NCI-H1436 treated with DMSO at 0.1 percent for 48 hours (cell line): ENCODE measurements at places on chromosomes 3 and 15.

GRCh38 chr3:105174017-105174615, 192.6 kb upstream of the ALCAM start:
- DNase-seq = no peak

DNA sequence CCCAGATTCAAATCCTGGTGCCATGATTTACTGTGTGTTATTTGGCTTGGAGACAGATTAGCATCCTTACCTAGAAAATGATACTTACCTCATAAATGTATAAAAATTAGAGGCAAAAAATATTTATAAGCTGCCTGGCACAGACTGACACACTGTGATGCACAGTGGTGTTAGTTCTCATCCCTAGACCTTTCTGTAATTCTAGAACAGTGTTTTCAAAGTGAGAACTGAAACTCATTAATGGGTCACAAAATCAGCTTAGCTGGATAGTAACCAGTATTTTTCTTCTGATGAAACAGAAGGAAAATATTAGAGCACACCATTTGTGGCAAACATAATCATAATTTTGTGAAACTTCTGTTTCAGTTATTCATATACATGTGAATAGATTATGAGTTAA, 17.9 kb upstream of the MTHFS start:
- no peak for DNase-seq

GRCh38 chr3:44104668-44105321, 136.9 kb upstream of the TOPAZ1 start:
- DNase-seq = no peak

DNA sequence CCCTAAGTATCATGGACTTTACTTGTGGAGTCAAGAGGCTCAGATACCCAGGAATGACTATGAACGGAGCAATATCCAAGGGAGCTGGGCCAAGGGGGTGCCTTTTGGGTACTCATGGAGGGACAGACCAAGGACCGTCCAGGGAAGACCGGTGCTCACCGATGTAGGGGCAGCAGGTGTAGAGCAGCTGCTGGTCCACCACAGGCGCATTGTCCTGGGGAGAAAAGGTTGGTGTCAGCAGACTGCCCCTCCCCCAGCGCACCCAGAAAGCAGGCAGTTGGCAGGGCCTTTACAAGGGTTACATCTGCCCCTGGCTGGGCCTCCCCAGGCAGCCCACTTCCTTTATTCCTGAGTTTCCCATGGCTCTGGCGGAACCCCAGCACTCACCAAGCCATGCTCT, 7.5 kb downstream of the CDAN1 start:
- DNase-seq = no peak

DNA sequence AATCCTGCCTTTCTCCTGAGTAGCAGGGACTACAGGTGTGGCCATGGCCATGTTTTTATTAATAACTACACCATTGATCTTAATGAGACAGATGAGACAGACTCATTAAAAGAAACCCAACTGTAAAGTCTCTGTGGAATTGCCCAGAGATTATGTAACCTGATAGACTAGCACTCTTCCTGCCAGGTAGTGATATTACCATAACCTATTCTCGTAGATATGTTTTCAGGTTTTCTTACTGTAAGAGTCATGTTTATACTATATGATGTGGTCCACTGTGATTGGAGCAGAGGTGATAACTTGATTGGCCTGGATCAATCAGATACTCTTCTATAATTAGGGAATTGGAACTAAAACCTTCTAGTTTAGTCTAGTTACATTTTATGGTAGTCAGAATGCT, 93.7 kb downstream of the NFKBIZ start:
- no peak for DNase-seq

DNA sequence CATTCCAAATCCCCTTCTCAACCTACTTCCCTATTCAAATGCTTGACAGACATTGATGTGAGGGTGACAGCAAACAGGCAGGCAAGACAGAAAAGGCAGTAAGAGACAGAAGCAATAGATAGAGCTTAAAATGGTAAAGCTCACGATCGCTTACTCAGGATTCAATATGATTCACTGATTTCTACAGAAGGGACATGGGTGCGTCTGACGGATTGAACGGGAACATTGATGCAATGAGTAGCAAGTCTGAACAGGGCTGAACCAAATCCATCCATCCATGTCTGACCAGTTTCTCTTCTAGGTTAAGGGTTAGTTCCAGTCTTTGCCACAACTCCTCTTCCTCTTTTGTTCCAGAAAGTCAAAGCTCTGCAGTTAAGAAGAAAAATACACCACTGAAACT, 35.1 kb downstream of the P2RY1 start:
- DNase-seq = no peak

- DNase-seq = no peak
These were observed 15.4 kb upstream of the GMNC start for GRCh38 chr3:190877925-190878324.

DNA sequence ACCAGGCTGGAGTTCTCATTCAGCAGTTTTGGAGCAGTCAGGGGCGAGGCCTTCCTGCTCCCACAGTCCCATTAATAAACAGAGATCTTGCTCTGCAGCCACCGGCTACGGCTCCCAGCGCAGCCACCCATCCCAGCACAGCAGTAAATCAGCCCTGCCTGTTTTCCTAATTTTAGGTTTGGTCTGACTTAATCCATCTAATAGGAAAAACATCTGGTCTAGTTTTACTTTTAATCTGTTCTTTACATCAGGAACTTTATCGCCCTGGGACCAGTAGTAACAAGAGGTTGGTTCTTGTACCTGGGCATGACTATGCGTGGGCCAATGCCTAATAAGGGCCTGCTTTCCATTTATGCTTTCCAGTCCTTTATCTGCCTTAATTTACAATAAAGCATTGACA, 264.0 kb upstream of the DPH6 start:
- no peak for DNase-seq

DNA sequence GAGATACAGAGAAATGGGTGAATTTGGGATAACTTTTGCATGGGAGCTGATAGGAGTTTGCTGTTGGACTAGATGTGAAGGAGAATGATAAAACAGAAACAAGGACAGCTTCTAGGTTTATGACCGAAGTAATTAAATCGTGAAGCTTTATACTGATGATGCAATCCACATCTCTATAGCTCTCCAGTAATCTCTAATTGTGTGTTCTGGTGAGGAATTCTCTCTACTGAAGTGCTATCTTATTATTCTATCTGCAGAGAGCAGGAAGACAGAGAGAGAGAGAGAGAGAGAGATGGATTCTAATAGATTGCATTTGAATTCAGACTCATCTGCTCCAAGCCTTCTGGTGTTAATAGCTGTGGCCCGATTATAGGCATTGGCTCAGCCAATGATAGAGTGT, 113.5 kb upstream of the FRMD4B start:
- no peak for DNase-seq

GRCh38 chr15:68616397-68616796, 37.6 kb downstream of the CORO2B start:
- DNase-seq = no peak

DNA sequence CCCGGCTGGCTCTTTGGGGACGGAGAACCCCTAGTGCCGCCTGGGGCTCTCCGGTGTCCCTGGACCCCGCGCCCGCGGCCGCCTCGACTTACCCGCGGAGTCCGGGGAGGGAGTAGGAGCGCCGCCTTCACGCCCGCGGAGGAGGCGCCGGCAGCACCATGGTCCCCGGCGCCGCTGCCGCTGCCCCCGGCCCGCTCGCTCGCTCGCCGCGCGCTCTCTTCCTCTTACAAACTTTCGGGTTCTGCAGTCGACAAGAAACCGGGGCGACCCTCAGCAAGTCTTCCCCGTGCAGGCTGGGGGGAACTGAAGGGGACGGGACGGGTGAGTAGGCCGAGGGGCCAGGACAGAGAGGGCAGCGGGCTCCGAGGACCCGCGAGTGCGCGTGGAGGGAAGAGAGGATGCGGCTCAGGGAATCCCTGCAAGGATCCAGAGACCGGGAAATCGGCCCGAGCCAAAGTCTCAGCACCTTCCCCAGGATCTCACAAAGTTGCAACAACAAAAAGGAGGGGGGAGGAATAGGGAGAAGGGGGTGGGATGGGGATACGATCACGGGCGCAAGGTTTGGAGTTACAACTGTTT, 2.0 kb downstream of the FOXP1 start:
- DNase-seq = no peak

- DNase-seq = no peak
These were observed 14.7 kb upstream of the SYNM start for GRCh38 chr15:99090011-99090699.

GRCh38 chr3:85576091-85576690, 617.4 kb downstream of the CADM2 start:
- DNase-seq = no peak

- no peak for DNase-seq
These were observed 309.7 kb downstream of the SLC9A9 start for GRCh38 chr3:143538577-143538981.

GRCh38 chr15:36362509-36362915, 216.9 kb upstream of the CDIN1 start:
- no peak for DNase-seq

DNA sequence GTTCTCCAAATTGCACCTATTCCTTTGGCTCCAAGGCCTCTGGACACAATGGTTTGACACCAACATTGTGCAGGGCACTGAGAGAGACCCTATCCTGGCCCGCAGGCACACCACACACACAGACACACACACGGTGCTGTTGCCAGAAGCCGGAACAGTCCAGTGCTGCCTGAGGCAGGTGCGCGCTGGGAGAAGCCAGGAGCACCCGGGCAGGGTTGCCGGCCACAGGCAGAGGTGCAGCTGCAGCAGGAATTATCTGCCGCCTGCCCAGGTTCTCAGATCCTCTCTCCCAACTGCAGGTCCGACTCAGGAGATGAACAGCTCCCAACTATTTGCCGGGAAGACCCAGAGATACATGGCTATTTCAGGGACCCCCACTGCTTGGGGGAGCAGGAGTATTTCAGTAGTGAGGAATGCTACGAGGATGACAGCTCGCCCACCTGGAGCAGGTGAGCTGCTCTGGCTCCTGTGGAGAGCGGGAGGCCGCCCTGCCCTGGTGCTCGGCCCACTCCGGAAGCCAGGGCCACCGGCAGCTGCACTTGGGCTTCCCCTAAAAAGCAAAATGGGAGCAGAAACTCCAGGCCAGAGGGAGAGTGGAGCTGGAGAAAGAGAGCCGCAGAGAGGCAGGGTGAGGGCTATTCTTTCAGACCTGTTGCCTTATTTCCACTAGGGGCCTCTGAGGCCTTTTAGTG, 42.9 kb downstream of the CHDH start:
- DNase-seq = no peak

DNA sequence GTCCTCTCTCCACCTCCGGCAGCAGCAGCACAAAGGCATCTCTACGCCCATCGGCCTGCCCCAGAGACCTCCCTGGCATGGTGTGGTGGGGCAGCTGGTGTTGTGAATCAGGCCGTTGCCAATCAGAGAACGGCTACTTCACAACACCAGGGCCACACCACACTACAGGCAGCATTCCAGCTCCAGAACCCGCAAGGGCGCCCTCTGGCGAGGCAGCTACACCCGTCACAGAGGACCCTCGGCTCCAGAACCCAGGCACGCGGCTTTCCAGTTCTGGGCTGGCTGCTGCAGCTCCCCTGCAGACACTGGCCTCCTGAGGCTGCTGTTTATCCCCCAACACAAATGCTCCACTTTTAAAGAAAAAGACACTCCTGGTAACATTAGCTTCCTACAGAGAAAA, 127.5 kb upstream of the TOPAZ1 start:
- no peak for DNase-seq

- no peak for DNase-seq
These were observed 65.5 kb downstream of the CCR4 start for GRCh38 chr3:33016846-33017405.

GRCh38 chr3:17195192-17195611, 310.4 kb downstream of the PLCL2 start:
- DNase-seq = no peak

DNA sequence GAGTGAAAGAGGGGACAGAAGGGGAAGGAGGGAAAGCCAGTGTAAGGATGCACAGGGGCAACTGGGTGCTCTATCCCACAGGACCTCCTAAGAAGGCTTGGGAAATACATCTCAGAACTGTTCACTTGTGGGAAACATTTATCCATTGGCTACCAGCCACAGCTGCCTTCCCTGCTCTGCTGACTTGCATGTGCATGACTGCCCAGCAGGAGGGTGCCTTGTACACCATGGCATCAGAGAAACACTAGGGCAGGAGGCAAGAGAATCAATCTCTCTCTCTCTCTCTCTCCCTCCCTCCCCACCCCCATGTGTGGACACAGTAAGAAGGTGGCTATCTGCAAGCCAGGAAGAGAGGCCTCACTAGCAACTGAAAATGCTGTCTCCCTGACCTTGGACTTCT, 62.9 kb upstream of the ZBTB38 start:
- no peak for DNase-seq

DNA sequence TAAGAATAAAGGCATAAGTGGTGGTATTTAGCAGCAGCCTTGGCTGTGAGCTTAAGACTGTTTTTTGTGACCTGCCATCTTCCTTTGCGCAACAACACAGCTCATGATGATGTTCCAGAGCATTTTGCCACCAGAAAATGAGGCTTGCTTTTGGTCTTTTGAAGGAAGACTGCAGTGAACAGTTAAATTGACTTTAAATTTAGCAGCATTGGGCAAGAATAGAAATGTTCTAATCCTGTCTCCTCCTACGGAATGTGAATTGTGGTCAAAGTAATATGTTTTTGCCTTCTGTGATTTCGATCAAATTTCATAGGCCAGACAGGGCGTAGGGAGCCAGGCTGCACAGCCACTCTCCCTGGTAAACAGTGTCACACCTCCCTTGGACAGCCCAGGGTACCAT, 460.7 kb upstream of the RASGRP1 start:
- DNase-seq = no peak

DNA sequence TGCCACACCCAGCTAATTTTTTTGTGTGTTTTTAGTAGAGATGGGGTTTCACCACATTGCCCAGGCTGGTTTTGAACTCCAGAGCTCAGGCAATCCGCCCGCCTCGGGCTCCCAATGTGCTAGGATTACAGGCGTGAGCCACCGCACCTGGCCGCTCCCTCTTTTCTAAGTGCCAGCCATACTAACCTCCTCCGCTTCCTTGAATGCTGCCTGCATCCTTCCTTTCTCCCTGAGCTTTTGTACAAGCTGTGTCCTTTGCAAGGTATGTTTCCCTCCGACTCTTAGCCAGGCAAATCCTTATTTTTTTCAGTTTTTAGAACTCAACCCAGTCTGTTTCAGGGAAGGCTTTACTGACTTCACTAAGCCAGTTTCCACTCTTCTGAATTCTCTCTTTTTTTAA, 60.6 kb downstream of the NR1D2 start:
- no peak for DNase-seq

DNA sequence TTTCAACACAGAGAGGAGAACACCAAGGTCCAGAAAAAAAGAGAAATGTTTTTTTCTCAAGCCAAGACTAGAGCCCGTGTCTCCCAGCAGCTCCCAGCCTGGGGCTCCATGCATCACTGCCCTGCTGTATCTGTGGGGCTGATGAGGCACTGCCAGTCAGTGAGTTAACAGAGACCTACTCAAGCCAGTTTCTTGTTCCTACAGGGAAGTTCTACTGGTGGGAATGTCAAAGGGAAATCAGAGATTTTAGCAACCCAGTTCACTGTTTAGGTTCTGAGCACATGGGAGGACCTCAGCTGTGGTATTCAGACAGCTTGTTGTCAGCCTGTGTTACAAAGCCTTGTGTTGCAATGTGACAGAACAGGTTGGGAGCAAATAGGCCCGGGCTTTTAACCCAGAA, 234.3 kb downstream of the TLE3 start:
- DNase-seq = no peak

- DNase-seq = no peak
These were observed 97.7 kb upstream of the NUDT16 start for GRCh38 chr3:131283862-131284261.

- no peak for DNase-seq
These were observed 134.6 kb downstream of the ATP8B4 start for GRCh38 chr15:49984436-49984835.

- DNase-seq = no peak
These were observed 139.9 kb downstream of the GREM1 start for GRCh38 chr15:32857732-32858131.

GRCh38 chr15:98683831-98684230, 35.5 kb downstream of the IGF1R start:
- DNase-seq = no peak
